ENCODE measurements at places on chromosomes 12 and 14.
A peak's percentile ranks its signal among the peaks of the same experiment; 100 is the strongest.

GRCh38 chr12:26047401-26048226 lies 77.2 kb downstream of the BHLHE41 start:
- no peak for DNase-seq

DNA sequence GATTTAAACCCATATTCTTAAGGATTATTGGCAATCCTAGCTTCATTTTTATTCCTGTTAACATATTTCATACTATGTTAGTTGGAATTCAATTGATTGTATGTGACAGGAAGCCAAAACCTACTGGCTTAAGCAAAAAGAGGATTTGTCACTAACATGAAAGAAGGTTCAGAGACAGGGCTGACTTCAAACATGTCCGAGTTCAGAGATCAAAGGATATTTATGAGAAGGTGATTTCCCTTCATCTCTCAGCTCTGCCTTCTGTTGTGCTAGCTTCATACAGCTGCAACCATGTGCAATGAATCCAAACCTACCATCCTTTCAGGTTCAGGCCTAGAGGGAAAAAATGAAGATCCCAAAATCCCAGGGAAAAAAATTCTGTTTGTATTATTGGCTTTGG lies 349.7 kb downstream of the ATP23 start:
- DNase-seq = no peak

DNA sequence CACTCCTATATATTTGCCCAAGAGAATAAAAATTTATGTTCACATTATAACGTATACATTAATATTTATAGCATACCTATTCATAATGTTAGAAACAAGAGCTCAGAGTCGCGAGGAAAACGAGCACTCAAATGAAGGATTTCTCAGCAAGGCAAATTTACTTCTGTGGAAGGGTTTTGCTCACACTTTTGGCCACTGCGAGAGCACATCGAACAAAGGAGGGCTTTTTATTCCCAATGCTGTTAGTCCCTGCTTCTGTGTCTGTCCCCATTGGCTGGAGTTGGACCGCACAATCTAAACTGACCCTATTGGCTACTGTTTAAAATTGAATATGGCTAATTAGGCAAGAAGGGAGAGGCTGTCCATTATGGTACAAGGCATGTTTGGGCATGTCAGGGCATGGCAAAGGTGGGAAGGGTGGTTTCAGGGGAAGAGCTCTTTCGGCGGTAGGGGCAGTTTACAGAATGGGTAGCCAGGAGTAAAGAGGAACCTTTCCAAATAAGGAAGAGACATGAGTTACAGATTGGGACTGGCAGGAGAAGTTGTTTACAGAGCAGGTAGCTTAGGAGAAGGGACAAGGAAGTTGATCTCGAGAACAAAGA lies 702.9 kb downstream of the TRHDE start:
- DNase-seq = no peak

DNA sequence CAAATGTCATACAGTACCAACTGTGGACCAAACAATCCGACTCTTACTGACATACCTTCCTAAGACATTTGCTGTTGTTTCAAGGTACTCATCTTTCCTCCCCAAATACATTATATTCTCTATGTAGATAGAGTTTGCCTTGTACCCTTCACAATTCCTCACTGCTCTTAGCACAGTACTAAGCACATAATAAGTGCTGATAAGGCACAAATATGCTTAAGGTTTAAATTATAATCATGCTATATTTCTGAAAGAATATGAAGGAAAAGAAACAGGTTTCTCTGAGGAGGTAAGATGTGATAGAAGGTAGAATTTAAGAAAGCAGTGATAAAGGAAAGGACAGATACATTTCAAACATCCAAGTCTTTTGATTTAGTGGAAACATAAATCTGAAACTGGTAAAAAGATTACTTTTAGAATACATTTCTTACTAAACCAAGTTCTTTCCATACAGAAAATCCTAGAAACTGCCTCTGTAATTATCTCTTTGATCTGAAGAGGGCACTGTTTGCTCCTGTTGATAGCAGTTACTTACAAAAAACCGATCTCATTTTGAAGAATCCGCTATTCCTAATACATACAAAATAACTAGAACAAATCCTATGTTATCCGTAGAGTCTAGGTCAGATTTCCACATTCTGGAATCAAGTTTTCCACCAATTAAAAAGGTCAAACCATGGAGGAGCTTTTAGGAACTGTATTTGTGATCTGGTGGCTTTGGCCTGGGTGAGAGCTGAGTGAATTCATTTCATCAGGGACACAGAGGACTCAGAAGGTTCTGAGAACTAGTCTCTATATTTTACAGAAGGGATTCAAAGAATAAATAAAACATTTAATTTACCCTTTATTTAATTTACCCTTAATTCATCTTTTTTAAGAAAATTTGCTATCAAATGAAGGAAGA lies 311.9 kb downstream of the DAD1 start:
- no peak for DNase-seq

- DNase-seq = no peak
Measured at GRCh38 chr14:90177539-90178189, 78.7 kb upstream of the PSMC1 start.

GRCh38 chr12:88784166-88784565 lies 203.9 kb upstream of the KITLG start:
- DNase-seq = no peak

- DNase-seq = no peak
Measured at GRCh38 chr12:58541300-58541690, 379.0 kb downstream of the LRIG3 start.

DNA sequence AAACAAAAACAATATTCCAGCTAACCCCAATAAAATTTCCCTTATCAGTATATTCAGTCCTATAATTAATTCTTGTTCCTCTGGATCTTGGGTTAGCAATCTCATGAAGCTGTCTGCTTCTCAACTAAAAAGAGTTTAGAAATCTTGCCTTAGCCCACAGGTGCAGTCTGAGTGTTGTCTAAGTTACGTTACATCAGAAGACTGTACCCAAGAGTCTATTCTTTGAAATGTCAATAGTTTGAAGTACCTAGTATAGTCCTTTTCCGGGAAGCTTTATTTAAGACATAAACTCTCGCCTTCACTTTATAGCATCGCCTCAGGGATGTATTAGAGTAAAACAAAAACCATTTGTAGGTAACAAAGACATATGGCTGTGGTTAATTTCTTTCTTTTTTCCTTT lies 465.1 kb downstream of the FUT8 start:
- no peak for DNase-seq

DNA sequence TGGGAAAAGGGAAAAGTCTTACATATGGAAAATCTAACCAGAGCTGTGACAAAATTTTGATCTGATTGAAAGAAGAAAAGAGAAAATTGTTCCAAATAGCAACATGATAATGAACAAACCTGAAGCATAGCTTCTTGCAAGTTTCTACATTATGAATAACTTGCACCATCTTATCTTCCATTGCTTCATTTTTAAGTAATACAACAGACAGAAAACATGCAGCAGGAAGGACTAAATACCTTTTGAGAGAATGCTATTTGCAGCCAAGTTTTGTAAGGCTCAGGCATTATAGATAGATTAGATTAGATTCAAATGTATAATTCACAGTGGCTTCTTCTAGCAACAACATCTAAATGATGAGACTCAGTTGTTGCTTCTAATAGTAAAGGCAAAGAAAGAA lies 441.4 kb downstream of the AEBP2 start:
- DNase-seq = no peak

- DNase-seq = no peak
Measured at GRCh38 chr14:74605531-74606223, 6.4 kb downstream of the LTBP2 start.

GRCh38 chr12:110037315-110037714 lies 11.0 kb downstream of the C12orf76 start:
- DNase-seq = no peak

DNA sequence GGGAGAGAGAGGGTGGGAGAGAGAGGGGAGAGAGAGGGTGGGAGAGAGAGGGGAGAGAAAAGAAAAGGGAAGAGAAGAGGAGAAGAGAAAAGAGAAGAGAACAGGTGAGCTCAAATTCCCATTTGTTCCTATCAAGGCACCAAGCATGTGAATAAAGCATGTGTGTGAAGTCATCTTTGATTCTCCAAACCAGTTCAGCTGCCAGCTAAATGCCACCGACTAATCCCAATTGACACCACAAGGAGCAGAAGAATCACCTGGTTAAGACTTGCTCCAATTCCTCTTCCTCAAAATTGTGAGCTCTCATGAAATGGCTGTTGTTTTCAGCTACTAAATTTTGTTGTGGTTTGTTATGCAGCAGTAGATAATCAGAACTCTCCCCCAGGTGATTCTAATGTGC lies 188.9 kb downstream of the TMX1 start:
- DNase-seq = no peak

- no peak for DNase-seq
Measured at GRCh38 chr14:65128096-65128495, 25.8 kb upstream of the MAX start.

DNA sequence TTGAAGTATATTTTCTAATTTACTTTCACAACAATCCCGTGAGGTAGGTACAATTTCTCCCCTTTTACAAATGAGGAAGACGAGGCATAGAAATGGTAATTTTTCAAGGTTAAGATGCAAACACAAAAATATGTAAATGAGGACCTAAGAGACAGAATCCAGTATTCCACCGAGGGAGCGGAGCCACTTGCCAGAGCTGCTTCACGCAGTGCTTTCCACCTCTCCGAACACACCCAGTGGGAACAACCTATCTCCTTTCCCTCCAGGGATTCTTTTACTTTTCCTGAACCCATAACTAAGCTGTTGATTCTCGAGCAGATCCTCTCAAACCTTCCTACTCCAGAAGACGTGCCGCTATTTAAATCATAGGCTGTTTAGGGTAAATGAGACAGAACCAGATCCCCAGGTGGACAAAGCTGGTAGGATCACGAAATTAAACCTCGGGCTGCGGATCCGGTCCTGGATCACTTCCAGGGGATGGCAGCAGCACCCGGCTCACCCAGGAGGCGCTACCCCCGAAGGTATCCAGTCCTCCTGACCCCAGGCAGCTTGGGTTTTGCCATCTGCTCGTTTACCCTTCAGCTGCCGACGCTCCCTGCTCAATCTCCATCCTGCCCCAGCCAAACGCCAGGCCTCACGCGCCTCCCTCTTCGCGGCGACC lies 1.5 kb downstream of the DDHD1 start:
- peak; percentile 4 for DNase-seq

GRCh38 chr12:41645624-41646023 lies 457.5 kb downstream of the PDZRN4 start:
- no peak for DNase-seq

DNA sequence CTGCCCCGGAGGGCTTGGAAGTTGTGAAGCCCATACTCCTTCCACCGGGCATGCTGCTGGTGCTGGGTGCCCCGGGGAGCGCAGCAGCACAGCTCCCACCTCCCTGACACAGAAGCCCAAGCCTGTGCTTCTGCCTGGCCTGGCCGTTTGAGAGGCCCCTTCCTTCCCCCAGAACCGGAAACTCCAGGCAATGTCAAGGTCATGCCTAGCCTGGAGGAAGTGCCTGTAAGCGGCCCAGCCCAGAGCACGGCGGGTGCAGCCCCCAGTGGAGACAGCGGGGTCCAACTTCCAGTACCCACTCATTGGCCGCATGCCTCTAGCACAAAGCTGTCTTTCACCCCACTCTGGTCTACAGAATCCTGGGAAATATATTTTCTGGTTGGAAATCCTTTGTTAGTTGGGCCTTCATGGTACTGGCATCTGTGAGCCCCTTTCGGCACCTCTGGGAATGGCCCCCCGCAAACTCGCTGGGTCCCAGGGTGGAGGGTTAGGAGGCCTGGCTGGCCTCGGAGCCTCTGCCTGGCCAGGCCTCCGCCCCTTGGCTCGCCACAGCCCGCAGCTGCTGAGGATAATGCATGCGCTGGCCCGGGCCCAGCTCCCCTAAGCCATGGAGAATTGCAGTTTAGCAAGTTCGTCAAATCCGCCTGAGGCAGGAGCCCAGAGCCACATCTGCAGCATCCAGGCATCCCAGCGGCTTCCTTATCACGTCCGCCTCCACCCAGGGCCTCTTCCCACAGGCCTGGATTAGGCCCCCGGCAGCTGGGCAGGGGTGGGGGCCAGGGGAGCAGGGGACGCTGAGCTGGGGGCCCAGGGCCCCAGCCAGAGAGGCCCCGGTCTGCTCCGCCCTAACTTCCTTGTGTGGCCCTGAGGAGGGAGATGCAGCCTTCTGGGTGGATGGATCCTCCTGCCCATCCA lies 48.9 kb upstream of the DLK1 start:
- DNase-seq = no peak

DNA sequence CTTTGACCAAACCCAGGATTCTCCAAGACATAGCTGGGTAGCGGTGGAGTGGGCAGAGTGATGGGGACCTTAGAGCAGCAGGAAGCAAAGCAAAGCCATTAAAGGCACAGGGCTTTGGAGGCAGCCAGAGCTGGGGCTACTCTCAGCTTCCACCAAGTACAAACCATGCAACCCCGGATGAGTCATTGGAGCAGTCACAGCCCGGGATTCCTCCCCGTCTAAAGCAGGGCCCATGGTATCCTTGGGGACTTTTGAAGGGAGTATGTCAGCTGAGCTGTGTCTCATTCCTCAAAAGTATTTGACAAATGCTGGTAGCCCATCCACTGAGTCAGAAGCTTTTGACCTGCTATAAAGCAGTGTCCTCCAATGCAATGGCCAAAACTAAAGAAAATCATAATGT lies 9.7 kb upstream of the IFI27 start:
- DNase-seq = no peak

DNA sequence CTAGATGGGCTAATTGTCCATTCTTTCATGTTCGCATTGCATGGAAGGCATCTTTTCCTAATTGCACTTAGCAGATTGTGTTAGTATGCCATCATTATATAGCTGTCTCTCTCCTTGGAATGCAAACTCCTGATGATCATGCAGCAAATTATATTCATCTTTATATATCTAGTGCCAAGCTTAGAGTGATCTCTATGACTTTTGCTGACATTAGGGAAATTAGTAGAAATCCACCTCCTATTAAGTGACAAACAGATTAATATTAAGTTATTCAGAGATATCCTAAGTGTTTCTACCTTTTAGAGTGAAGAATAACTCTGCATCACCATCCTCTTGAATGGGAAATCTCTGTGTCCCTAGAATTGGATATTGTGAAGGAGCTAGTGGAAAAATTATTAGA lies 185.6 kb downstream of the FOXG1 start:
- DNase-seq = no peak

GRCh38 chr12:56387152-56387736 lies 24.6 kb upstream of the APOF start:
- DNase-seq = no peak

DNA sequence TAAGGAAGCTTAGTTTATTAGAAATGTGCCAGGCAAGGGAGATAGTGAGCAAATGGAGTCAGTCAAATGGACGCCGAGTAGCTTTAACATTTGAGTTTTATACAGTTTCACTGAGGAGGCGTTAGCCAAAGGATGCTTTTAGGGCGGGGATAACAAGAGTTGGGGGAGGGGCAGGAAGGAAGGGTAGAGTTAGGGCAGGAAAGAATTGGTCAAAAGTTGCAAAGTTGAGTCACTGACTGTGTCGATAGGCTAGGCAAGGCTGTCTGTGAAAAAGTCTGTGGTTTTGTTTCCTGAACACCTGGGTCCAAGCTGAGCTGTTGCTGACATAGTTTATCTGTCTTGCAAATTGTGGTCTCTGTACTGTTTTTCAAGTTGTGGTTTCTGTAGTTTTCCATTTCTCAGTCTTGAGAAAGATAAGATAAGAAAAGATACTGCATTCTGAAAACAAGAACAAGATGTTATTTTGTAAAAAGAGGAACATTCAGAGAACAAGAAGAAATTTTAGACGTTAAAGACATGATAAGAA lies 62.6 kb upstream of the RESF1 start:
- peak; percentile 65 for DNase-seq

Data from stimulated activated CD8-positive, alpha-beta memory T cell treated with anti-CD3 and anti-CD28 coated beads, Interleukin-2, amount 100 ng/mL, for 1 hour (primary cell).